ENCODE measurements at places on chromosomes 1 and 21. TPM values are rescaled to one million over a fixed set of nuclear protein-coding genes. Genes with fewer than 3 reads are reported as not detected.

- DNase-seq, result no peak
These were observed 479.4 kb upstream of the PKN2 start for GRCh38 chr1:88204612-88205167.

GRCh38 chr1:214917081-214917635 lies 165.4 kb upstream of the KCNK2 start:
- DNase-seq, result no peak

GRCh38 chr1:29944253-29944905 lies 708.1 kb downstream of the PTPRU start:
- DNase-seq, result no peak

- DNase-seq, result no peak
These were observed 48.5 kb upstream of the SCYL3 start for GRCh38 chr1:169941982-169942830.

GRCh38 chr1:206551986-206552326 lies 44.6 kb downstream of the RASSF5 start:
- peak; percentile 90 for DNase-seq

The FCGR2B gene
- 0.36 TPM for total RNA-seq

DNA sequence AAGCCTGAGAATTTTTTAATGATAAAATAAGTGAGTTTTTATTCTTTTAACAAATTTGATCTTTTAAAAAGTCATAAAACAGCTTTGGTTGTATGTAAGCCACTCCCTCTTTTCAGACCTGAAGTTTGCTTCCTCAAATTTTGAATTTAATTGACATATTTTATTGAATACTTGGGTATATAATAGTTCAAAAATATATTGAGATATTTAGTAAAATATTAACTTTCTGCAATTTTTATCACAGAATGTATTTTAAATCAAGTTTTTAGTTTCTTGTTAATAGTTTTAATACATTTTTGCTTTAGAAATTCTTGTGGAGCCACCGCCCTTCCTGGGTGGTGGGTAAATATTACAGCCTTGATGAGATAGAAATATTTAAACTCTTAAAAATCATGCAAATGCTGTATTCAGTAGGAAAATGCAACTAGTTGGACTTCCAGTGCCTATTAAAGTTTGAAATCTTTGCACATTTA lies 867 bp downstream of the PTPRC start:
- DNase-seq, result no peak

The LTN1 gene
- 24.3 TPM for total RNA-seq

DNA sequence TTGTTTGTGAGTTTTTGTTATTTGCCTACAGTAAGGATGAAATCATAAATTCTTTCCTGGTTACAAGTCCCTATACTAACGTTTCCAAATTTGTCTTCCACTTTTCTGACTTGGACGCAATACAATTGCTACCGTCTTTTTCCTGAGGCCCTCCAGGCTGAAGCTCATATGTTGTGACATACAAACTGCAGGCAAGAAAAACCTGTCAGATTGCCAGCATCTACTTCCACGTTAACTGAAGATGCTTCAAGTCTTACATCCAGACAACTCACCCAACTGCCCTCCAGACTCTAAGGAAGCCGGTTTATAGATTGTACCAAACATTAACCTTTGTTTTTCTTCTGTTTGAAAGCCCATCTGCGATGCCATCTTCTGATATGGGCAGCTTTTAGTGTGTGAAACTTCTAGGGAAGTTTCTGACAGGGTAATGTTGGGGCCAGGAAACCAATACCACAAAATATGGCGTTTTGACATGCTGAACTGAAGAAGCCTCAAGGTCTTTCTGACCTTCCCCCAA lies 21.4 kb upstream of the RNF11 start:
- peak; percentile 18 for DNase-seq

The ZNF683 gene
- 0.41 TPM for total RNA-seq

The ROR1 gene
- total RNA-seq, result not detected

The SPRR4 gene
- not detected for total RNA-seq

- no peak for DNase-seq
These were observed 6.7 kb downstream of the DEPDC1 start for GRCh38 chr1:68490046-68490651.

The ADAM30 gene
- total RNA-seq, result not detected

DNA sequence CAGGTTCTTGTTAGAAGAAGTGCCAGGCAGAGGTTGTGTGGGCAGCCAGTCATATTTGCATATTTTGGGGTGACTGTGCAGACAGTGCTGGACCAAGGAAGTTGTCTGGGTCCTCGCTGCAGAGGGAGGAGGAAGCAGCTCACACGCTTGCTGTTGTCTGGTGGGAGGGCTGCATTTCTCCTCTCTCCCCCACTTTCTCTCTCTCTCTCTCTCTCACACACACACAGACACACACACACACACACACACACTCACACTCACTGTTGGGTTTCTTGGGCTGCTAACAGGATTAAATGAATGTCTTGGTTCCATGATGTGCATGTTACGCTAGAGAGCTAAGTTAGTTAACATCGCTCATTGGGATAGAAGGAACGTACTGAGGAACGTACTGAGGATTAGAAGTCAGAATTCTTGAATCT lies 72.9 kb downstream of the AGPAT3 start:
- no peak for DNase-seq

The TNFSF4 gene
- 0.17 TPM for total RNA-seq

- DNase-seq, result no peak
These were observed 6.8 kb downstream of the USH2A start for GRCh38 chr1:216416488-216416887.

DNA sequence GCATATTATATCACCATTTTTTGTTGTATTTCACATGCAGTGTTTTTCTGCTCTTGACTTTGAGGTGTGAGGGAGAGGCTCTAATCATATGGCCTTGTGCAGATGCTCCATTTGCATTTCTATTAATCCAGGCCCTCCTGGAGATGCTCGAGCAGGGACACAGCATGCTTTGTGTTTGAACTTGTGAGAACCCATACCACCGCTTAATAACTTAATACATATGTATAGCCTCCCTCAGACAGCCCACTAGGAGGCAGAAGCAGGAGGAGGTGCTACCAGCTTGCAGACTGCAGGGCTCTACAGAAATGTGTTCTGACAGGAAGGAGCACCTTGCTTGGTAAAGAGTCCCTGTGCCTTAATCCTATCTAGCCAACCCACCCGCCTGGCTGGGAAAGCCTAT lies 155.2 kb downstream of the BARHL2 start:
- DNase-seq, result no peak

- no peak for DNase-seq
These were observed 3.1 kb downstream of the ADAMTSL4 start for GRCh38 chr1:150552128-150552910.

GRCh38 chr1:61111084-61112004 lies 29.0 kb downstream of the NFIA start:
- no peak for DNase-seq

DNA sequence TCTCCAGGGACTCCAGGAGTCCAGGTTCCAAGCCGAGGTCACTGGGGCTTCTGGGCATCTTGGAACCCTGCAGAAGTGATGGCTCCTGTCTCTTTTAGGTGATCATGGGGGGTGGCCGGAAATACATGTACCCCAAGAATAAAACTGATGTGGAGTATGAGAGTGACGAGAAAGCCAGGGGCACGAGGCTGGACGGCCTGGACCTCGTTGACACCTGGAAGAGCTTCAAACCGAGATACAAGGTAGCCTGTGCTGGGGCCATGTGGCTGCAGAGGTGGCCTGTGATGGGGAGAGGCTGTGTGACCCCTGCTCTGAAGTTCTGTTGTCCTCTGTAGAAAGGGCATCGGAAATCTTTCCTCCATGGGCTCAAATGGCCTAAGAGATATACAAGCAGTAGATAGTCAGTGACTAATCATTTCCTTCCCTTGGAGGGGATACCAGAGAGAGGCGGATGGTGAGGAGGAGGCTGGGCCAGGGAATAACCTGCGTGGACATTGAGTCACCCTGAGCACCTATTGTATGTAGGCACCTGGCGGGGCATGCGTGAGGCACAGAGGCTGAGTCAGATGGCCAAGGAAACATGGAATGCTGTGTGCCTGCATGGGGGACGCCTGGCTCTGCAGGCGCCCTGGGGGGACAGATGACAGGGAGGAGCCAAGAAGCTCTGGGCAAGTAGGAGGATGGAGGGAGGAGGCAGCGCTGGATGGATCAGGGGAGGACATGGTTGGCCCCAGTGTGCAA lies 59.0 kb downstream of the ALPL start:
- no peak for DNase-seq

GRCh38 chr1:118504867-118505266 lies 319.8 kb upstream of the SPAG17 start:
- DNase-seq, result no peak

GRCh38 chr1:54591127-54591756 lies 32.1 kb downstream of the FAM151A start:
- DNase-seq, result no peak

The PGLYRP3 gene
- not detected for total RNA-seq

DNA sequence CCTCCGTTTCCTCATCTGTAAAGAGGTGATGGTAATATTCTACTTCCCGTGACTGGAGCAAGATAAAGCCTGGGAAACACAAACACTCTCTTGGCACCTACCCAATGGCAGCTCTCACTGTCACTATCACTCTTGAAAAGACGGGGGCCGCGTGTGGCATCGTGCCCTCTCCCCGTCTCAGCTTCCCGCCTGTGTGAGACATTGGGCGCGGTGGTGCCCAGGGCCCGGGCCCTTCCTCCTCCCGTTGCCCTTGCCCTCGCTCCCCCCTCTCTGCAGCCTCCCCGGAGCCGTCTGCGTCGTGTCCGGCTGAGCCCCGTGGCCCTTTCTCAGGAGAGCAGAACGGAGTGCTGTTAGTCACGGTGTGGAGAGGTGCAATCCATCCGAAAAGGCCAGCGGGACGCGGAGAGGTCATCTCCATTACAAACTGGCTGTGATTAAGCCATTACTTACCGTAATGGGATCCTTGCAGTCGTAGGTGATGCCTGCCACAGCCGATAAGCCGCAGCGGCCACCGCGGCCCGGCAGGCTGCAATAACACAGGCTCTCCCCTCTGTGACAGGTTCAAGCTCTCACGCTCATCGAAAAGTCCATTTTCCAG lies 156.4 kb upstream of the ZC3H12A start:
- DNase-seq, result no peak

The NUDT4B gene
- total RNA-seq, result 0.42 TPM

DNA sequence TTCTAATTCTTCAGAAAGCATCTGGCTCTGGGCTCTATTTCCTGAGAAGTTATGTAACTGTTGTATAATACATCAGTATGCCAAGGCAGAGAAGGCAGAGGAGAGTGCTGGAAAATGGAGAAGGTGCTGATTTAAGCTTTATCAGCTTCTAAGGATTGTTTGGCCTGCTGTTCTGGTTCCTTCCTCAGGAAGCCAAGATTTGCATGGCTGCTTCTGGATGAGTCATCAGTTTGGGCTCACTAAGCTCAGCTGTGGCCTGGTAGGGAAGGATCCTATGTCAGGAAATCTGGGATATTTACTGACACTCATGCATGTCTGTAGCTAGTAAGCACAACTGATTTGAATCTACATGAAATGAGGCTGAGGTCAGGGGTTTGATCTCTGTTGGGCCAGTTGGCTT lies 73.2 kb upstream of the ADGRL4 start:
- DNase-seq, result no peak

DNA sequence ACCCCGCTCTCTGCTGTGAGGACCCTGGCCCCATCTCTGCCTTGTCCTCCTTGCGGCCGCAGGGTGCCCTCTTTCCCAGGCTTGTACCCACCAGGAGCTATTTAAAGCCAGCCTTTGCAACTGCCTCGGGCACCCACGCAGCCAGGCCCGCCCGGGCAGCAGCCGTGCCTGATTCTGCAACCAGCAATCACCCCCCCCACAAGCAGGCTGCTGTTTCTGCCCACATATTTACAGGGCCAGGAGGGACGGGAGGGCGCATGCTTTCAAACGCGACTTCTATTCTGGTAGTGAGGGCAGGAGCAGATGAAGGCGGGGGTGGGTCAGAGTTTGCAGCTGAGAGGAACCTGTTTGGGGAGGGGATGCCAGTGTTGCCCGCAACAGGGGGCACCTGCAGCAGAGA lies 13.6 kb downstream of the GABRD start:
- no peak for DNase-seq

DNA sequence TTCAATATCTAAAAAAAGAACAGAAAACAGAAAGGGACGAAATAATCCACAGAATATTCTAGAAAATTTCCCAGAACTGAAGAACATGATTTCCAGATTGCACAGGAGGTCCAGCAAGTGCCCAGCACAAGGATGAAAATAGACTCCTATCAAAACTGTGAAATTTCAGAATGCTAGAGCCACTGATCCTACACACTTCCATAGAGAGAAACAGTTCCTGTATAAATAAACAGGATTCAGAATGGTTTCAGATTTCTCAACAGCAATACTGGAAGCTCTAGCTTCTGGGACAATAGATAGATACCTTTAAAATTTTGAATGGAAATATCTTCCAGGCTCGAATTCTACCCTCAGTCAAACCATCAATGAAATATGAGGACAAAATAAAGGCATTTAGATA lies 4.6 kb downstream of the TARBP1 start:
- DNase-seq, result no peak

DNA sequence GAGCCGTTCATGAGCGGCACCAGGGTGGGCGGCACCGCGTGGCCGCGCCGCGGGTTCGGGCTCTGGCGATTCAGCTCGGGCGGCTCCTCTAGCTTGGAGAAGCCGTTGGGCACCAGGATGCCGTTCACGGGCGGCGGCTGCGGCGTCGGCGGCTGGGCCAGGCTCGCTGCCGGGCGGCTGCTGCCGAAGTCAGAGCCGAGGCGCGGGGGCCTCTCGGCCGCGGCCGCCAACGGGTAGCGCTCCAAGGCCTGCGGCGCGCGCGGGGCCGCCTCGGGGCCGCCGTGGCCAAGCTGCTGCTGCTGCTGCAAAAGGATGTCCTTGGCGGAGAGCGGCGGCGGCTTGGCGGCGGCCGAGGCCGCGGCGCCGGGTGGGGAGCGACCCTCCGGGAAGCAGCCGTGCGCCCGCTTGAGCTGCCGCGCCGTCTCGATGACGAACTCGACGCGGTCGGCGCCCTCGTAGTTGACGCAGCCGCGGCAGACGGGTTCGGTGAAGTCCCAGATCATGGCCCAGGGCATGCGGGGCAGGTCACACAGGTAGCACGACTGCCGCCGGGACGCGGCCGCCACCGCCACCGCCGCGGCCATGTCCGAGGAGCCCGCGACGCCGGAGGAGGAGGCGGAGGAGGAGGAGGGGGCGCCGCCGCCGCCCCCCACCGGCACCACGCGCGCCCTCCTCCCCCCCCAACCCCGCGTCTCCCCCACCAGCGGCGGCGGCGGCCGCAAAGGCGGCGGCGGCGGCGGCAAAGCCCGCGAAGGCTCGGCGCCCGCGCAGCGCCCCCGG lies 877 bp downstream of the IRF2BP2 start:
- DNase-seq, result peak; percentile 52

The KLF17 gene
- total RNA-seq, result not detected

DNA sequence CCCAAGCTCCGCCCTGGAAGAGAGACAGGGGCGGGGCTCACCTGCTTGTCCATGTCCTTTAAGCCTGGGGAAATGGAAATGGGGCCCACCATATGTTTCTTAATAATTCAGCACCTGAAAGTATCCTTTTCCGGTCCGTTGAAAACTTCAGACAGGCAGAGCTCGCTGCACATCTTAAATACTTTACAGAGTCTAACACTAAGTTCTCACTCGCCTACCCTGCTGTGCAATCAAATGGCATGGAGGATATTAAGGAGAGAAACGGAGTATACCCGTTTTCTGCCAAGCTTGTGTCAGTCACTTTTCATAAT lies 467 bp upstream of the CC2D1B start:
- DNase-seq, result no peak

- DNase-seq, result peak; percentile 40
These were observed 8.1 kb upstream of the TMEM183A start for GRCh38 chr1:202998836-202999750.
